Mesothelial cell of epicardium (in vitro differentiated cells): ENCODE measurements at places on chromosomes 6 and 20.

DNA sequence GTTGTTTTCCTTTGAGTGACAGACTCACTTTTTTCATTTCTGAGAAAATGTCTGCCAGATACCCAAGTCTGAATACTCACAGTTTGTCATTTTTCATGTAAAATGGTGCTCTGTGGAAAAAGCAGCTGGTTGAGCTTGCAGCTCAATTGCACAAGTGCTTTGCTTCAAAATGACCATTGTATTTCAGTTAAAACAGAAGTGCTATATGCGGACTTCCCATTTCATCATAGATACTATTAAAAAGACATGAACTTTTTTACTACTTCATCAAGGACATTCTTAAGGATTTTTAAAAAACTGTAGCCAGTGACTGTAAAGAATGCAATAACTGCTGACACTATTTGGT, 61.5 kb downstream of the KCNS1 start:
- DNase-seq: no peak

- no peak for DNase-seq
Measured at GRCh38 chr6:136405420-136406029, 115.9 kb upstream of the BCLAF1 start.

DNA sequence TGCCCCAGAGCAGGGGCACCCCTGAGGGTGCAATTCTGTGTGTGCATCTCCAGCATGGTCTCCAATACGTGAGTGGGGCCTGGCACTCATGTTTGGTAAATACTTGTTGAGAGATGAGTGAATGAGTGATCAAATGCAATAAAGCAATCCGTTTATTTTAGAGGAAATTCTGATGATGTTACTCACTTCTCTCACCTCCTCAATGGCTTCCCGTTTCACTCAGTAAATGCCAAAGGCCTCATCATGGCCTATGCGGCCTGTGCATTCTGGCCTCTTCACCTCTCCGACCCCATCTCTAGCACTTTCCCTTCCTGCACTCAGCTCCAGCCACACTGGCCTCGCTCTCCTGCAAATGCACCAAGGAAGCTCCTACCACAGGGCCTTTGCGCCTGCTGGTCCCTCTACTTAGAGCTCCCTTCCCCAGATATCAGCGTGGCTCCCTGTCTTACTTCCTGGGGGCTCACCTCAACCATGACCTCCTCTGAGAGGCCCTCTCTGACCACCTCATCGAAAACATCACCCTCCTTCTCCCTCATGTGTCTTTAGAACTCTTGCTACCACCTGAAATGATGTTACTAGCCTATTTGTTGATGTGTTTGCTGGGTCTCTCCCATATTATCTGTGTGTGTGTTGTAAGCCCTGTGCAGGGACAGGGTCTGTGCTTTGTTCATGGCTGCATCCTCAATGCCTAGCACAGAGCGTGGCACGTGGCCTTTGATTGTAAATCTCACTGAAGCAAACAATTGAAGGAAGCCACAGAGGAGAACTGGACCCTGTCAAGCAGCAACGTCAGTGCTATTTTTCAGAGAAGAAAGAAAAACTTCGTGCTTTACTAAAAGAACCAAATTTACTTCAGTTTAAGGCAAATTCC, 42.6 kb downstream of the RAB44 start:
- no peak for DNase-seq

GRCh38 chr20:3557237-3557785, 86.5 kb downstream of the ATRN start:
- DNase-seq: no peak

DNA sequence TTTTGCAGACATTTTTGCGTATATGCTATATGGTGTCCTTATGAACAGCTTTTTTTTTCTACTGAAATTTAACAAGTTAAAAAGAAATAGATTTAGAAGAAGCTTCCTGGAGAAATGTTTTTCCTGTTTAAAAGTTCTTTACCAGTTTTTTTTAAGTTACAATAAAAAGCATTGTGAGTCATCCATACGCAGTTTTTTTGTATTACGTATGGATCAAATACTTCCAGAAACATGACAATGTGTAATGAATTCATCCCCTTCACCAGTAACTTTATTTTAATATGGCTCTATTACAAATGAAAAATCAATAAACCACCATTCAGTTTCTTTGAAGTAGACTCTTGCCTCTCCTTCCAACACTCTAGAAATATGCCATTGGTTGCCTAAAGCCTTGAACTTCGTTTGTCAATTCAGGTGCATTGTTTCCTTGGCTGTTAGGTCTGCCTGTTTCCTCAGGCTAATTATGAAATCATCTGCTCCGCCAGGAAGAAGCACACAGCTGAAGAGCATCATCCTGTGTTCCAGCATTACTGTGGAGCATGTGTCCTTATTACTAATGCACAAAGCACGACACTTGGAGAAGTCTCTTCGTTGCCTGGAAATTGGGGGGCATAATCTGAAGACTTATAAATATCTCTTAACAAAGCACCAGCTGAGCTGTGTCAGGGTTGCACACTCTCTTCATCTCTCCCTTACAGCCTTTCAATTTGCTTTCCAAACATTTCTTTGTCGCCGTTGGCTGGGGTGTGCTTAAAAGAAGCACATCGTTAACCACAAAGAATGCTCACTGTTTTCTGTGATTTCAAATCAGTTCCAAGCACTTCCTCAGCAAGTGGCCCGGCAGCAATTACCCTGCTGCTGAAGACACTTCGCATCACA, 9.6 kb downstream of the MOXD1 start:
- no peak for DNase-seq

GRCh38 chr6:109979033-109979921, 1.2 kb downstream of the GPR6 start:
- no peak for DNase-seq

GRCh38 chr6:57177545-57178265, 5.6 kb downstream of the BAG2 start:
- no peak for DNase-seq

DNA sequence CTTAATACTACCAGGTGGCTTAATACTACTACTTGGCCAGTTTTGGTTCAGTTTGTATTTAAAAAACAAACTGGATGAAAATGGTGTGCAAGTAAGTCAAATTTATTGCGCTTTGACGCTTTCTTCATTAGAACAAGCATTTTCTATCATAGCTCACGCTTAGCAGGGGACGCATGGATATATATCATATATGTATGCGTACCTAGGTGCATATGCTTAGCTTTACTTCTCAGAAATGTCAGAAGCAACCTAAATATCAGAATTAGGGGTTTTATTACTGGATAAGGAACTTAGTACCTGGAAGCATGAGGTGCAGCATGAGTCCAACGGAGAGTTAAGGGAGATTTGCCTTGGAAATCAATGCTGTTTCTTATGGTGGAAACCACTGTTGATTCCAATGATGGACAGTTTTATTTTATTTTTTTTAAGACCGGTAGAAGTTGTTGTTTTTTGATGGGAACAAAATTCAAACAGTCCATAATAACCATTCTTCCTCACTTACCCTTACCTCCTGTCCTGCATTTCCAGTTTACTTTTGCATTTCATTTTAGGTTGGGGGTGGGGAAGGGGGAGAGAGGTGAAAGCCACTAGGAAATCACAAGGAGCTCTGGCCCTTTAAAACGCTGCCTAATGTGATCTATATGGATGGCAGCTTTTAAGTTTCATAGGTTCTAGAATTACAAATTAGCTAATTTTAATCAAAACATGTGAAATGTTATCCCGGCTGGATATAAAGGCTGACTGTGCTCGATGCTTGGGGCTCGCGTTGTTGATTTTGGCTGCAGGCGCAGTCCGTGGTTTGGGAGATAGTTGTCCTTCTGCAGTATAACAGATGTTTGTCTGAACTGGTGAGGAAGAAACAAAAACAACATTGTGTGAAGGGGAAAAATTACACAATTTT, 2.1 kb downstream of the SOBP start:
- DNase-seq: no peak

DNA sequence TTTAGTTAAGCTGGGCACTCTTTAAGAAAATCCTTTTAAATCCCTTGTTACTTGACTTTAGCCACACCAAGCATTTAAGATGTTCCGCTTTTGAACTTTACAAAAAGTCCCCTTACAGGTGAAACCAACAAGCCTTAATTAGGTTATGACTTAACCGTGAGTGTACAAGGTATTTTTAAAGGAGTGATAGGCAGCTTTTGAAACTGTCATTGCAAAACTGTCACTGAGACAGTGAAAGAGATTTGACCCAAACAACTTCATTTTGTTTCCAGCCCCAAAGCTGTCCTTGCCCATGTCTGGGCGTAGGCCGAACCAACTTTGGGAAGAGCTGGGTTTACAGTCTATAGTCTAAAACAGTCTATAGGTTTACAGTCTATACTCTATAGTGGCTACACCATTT, 305.4 kb downstream of the FARS2 start:
- DNase-seq: no peak

DNA sequence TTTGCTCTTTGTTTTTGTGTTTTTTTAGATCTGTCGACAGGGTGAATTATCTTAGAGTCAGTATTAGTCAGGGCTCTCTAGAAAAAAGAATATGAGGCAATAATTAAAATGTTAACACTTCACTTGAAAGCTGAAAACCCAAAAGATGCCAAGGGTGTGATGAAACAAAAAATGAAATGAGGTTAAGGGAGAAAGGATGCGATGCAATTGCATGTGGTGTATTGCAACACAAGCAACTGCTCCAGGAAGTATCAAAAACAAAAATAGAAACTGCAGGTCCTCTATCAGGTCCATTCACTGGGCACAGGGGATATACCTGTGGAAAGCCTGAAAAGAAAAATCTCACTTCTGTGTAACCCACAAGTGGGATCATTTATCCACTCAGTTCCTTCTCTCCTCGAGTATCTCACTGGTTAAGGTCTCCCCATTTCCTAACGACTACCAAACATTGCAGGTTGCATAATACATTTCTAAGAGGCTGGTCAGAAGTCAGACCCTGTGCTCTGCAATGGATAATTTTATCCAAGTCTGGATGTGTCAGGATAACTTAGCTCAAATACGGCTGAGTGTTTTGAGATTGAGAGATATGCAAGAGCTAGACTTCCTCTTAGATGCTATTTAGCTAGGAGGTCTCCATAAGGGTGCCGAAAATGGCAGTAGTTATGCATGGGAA, 257.7 kb upstream of the GJE1 start:
- no peak for DNase-seq

DNA sequence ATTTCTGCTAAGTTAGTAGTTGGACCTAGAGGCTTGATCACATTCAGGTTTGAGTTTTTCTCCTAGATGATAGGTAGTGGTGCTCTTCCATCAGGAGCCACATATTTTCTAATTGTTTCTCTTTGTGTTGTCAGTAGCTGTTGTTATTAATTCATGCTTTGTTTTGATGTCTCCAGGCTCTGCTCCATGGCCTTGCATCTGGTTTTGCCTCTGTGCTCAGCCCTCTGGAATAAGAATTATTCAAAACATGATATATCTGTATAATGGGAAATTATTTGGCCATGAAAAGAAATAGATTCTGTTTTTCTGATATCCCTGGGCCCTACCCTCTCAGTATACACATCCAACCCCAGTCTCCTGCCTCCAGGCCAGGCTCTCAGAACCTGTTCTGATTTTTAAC, 184.8 kb downstream of the CDC5L start:
- no peak for DNase-seq

GRCh38 chr6:131356161-131356560, 216.9 kb upstream of the ARG1 start:
- DNase-seq: no peak

DNA sequence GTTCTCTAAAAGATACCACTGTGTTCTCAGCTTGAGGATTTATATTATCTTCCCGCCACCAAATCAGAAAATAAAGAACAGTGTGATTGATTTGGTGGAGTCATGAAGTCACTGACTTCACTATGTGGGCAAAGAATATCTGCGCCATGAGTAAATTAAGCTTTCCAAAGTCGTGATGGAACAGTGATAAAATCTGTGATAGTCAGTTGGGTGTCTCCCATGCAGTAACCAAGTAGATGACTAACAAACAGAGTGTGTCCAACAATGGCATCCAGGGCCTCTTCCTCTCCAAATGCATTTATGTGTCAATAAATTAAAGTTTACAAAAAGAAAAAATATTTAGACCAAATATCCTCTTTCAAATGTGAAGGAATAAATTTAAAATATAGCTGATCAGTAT, 87.0 kb upstream of the DST start:
- no peak for DNase-seq

DNA sequence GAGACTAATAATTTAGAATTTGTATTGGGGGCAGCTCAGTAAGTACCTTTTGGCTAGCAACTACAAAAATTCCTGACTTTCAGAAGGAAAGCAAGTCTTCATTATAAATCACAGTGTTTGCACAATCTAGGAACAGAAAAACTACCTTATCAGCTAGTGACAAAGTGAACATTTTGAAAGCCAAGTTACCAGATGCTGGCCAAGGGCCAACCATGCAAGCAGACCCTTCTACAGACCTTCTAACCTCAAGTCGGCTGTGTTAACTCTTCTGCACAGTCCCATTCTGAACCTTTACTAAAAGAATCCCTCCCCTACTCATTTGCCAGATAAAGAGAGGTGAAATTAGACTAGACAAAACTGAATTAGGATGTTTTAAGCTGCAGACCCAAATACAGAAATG, 341.9 kb downstream of the COL12A1 start:
- DNase-seq: no peak

DNA sequence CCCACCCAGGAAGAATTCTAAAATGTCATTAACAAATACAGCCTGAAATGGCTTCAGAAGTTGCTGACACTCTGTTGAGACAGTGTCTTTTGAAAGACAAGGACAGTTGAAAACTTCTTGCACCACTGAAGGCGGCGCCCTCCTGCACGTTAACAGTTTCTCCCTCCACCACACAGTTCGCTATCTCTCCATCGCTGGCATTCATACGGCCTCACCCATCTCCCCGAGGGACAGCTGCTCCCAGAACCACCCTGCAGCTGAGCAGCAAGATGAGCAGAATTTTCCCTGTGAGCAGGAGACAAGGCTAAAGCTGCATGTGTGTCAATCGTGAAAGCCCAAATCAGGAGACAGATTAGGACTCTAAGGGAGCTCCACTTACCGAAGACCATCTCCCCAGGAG, 113.3 kb downstream of the LY86 start:
- DNase-seq: no peak

GRCh38 chr6:147856687-147857086, 348.2 kb downstream of the SAMD5 start:
- no peak for DNase-seq

DNA sequence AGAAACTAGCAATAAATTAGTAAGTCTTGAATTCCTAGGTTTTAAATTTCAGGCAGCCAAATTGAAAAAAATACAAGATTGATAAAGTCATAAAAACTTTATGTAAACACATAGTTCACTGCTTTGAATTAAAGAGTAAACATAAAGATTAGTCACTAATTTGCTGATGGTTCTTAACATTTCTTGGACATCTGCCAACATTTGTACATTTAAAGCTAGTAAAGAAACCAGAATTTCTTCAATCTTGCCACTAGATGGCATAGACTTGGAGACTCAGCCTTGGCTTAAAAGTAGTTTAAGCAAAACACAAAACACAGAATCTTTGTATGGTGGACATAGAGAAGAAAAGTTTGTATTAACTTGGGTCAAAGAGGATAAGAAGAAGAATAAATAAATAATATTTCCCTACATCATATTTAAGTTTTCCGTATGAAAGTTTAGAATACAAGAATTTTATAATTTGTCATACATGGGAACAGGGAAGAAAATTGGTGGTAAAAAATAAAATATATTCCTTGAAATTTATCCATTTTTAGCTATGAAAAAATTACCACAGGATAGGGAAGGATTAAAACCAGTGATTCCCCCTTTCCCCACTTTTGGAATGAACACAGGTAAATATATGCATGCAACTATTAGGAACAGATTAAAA, 41.7 kb upstream of the FAM135A start:
- DNase-seq: no peak

- DNase-seq: no peak
Measured at GRCh38 chr20:12055161-12055560, 137.5 kb downstream of the BTBD3 start.

- no peak for DNase-seq
Measured at GRCh38 chr6:119073307-119074051, 5.0 kb downstream of the FAM184A start.
